NCI-H1092 treated with DMSO at 0.1 percent for 48 hours (cell line): ENCODE measurements at places on chromosomes 12 and 14.

DNA sequence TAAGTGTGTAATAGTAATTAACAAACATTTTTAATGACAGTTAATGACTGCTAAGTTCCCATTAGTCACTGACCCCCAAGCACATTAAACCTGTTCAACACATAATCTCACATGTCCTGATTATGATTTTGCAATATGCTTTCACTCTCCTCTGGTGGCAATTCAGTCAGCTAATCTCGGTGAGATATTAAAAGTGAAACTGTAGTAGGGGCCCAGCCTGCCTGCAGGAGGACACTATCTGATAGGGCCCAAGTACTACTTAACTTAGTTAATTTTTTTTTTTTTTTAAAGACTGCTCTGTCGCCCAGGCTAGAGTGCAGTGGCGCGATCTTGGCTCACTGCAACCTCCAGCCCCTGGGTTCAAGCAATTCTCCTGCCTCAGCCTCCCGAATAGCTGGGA, 48.8 kb downstream of the CIT start:
- DNase-seq: no peak

DNA sequence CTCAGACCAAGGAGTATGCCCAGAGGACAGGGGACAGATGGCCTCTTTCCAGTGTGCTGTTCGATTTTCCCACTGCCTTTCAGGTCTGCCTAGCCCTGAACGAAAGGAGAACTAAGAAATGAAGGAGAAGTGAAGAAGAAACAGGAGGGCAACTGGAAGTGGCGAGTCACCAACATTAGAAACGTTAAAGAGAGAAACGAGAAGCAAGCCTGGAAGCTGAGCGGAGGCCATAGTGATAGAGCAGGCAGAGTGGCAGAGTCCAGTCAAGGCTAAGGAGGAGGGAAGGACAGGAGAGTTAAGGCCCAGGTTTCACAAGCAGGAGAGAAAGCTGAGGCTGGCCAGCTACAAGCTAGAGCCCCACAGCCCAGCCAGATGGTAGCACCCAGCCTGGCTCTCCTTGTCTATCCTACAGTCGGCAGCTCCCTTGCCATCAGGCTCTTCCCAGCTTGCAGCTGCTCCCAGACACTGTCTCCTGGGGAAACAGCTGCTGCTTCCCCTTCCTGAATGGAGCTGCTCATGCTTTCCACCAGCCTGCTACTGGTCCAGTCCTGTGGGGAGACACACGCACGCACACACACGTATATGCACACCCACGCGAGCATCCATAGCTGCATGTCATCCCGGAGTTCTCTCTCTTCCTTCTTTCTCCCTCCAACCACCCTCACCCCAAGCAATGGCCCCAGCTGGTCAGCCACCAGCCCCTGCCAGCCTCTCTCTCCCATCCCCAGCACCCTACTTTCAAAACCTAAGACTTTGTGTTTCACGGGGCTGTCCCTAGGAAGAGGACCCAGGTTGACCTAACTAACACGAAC, 139.7 kb upstream of the CCND2 start:
- no peak for DNase-seq

DNA sequence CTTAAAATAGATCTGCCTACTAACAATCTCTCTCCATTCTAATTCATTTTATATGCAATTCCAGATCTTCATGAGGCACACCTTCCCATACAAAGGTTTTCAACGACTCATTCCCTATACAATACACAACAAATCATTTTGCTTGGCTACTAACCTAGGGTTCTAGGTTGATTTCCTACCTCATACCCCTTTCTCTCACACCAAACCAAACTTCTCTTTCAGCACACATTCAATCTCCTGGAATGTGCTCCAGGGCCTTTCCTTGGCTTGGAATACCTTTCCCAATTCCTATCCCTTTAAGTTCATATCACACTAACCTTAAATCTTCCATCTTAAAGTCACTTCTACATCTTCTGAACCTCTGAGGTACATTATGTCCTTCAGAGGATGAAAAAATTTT, 38.7 kb upstream of the MTERF2 start:
- DNase-seq: no peak

GRCh38 chr12:131795690-131796410, 32.3 kb upstream of the MMP17 start:
- peak; percentile 86 for DNase-seq

GRCh38 chr12:108080363-108080762, 48.7 kb upstream of the WSCD2 start:
- peak; percentile 31 for DNase-seq

GRCh38 chr14:61258985-61259384, 22.2 kb downstream of the TMEM30B start:
- DNase-seq: no peak

DNA sequence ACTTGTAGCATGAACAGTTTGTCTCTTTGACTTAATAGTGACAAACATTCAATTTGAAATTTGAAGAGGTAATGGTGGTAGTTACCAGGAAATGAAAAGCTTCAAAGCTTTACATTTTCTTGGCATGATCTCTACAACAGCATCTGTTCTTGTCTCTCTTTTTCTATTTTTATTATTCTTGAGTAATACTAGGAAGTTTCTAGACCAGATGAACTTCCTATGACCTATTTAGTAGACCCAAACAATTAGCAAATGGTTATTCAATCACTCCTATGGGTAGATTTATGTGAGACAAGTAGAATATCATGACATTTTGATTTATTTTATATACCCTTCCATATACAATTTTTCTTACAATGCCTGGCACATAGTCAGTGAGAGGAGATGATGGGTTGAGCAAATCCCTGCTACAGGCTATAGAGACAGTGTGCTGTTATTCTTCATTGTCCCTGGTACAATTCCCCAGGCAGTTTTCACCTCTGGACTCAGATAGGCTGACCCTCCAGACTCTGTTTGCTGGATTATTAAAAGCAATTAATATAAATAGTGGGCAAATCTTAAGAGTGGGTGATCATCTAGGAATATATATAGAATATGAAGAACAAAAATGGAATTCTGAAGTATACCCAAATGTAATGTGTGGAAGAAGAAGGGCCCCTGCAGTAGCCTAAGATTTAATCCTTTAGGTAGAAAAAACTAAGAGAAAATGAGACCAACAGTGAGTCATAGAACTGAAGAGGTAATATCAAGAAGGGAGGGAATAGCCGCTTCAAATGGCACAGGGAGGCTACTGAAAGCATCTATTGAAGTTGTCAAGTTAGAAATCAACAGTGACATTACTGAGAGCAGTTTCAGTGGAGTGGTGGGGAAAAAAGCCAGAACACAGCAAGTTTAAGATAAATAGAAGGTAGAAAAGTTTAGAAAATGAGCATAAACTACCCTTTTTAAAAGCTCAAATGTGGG, 512.0 kb downstream of the FOXG1 start:
- DNase-seq: no peak

DNA sequence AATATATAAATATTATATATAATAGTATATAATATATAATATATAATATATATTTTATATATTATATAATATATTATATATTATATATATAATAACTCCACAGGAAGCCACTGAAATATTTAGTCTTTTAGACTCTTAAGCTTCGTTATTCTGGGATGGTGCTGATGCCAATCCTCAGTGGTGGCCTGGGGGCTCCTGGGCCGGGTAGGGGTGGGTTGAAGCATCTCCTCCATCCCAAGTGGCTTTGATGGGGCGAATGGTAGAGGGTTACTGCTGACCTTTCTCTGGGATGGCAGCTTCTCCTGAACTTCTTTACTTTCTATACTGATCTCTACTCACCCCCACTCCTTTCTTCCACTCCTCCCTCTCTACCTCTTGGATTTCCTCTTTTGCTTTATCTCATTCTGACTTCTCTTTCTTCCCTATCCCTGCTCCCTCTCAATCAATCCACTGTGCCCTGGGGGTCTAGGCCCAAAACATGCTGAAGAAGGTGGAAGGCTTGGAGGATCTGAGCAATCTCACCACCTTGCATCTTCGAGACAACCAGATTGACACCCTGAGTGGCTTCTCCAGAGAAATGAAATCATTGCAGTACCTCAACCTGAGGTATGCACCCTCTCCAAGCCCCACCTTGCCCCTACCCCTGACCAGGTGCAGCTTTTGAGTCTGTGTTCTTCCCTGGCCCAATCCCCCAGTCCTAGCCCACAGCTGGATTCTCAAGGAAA, 4.8 kb upstream of the ENO2 start:
- no peak for DNase-seq

DNA sequence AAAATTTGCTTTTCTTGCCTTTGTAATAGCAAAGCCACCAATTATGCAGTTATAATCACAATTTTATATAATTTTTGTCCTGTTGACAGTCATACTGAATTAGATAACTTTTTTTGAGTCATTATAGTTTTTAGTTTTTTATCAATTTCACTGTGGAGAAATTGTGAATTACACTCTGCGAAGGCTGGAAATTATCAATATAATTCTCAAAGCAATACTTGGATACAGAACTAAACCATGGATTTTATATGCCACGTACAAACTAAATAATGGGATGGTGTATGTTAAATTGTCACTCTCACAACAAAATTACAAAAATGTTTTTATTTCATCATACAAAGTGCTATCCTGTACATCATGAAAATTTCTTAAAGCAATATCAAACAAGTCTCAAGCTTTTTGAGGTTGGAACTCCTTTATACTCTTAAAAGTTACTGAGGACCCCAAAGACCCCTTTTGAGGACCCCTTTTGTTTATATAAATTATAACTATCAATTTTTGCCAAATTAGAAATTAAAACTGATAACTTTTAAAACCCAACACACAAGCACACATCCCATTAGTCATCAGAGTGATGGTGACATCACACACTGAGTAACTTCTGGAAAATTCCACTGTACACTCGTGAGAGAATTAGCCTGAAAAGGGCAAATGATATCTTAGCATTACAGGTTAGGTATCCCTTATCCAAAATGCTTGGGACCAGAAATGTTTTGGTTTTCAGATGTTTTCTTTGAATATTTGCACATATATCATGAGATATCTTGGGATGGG, 19.8 kb upstream of the AQP2 start:
- no peak for DNase-seq

DNA sequence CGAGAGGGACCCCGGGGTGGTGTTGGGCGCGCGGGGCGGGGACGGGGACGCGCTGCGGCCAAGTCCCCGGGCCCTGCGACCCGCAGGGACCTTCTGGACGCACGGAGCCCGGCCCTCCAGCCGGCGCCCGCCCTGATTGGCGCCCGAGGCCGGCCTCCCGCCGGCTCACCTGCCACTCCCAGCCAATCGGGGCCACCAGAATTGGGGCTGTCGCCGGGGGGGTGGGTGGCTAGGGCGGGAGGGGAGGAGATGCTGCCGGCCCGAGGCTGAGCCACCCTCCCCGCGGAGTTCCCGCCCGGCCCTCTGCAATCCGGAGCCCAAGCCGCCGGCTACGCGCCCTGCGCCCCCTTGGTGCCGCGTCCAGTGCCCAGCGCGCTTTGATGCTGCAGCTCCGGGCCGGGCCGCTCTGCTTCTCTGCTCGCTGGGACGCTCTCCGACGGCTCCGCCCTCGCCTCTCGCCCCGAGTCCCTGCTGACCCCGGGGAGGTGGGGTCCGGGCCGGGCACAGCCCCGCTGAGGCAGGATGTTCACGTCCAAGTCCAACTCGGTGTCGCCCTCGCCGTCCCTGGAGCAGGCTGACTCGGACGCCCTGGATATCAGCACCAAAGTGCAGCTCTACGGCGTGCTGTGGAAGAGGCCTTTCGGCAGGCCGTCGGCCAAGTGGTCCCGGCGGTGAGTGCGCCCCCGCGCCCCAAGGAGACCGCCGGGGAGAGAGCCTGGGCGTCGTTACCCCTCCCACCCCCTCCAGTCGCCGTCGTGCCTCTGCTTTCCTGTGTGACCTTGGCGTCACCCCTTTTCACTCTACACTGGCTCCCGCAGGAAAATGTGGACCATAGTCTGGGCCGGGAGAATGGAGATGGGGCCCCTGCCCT, at the start of gene PLEKHD1:
Gene PLEKHD1, plus strand, starts transcription at position 285 of the 871 bp plus-strand sequence. Its CDS starts 238 bp downstream, at position 523.
- DNase-seq: no peak
